ENCODE measurements at places on chromosomes 2 and 18.
A peak's percentile ranks its signal among the peaks of the same experiment; 100 is the strongest.

- no peak for DNase-seq
Observed at GRCh38 chr2:7766978-7767565, 849.9 kb downstream of the RNF144A start.

- DNase-seq, result no peak
Observed at GRCh38 chr2:240419271-240419670, 16.2 kb upstream of the GPC1 start.

DNA sequence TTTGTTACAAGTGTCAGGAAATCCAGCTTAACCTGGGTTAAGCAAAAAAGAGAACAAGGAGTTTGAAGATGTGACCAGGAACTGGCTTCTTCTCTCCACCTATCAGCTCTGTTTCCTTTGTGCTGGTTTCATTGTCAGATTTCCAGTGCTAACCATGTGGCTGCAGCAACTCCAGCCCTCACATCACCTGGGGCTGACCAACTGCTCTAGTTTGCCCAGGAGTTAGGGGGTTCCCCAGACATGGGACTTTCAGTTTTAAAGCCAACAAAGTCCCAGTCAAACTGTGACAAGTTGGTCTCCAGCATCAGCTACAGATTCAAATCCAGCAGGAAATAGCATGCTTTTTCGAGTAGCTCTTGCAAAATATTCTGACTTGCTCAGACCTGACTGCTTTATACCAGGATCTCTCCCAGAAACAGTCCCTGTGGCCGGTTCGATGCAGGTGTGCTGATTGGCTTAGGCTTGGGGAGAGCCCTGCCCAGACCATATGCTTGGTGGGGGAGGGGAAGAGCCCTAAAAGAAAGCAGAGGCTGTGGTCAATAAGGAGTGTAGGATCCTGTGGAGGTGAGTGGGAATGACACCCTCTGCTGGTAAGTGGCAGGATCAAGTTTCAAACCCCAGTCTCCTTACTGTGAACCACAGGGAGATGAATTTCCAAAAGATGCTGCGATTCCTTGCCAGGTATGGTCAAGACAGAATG, 49.5 kb downstream of the KCNE4 start:
- DNase-seq, result peak; percentile 72

- no peak for DNase-seq
Observed at GRCh38 chr18:10937743-10938640, 211.4 kb downstream of the PIEZO2 start.

DNA sequence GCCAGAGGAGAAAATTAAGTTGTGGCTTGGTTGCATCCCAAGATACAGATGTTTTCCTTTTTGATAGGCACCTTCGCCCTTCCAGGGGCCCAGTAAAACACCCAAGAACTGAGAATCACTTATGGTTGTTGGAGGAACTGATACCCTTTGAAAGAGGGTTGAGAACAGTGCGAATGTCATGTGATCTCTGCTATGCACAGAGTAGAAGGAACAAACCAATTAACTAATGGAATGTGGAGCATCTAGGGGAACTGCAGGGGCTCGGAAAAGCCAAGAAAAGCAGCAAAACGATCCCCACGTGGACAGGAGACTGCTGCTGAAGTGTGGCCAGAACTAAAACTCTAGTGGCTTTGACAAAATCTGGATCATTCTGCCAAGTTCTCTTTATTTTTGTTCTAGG, 58.8 kb downstream of the APOB start:
- DNase-seq, result no peak

DNA sequence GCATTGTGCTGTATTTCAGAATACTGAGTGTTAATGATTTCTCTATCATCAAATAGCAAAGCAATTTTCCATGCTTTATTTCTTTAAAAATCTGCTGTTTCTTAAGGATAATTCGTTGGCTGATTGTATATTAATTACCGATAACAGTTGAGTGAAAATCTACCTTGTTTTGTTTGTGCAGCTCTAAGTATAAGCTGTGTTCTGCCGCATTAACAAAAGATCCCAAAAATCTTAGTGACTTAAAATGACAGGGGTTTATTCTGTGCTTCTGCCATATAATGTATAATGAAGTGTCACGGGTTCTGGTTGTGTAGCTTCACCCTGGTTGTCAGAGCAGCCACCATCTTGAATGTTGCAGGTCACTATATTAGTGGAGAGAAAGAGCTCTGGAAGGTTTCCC, 196.1 kb downstream of the ACTR3 start:
- no peak for DNase-seq

- no peak for DNase-seq
Observed at GRCh38 chr2:111239107-111239506, 118.4 kb downstream of the BCL2L11 start.

- DNase-seq, result no peak
Observed at GRCh38 chr18:45844938-45845337, 19.5 kb downstream of the SIGLEC15 start.

DNA sequence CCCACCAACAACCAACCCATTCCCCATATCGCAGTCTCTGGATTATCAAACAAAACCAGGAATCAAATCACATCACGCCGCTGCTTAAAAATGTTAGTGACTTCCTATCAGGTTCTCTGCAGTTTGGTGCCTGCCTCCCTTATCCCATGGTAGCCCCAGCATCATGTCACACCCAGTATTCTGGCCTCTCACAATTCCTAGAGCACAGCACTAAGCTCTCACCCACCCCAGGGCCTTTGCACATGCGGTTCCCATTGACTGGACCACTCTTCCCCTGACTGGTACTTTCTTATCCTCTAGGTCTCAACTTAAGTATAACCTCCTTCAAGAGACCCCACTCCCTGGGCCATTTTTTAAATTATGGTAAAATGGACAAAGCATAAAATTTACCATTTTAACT, 12.8 kb downstream of the ATP8B1 start:
- DNase-seq, result no peak

DNA sequence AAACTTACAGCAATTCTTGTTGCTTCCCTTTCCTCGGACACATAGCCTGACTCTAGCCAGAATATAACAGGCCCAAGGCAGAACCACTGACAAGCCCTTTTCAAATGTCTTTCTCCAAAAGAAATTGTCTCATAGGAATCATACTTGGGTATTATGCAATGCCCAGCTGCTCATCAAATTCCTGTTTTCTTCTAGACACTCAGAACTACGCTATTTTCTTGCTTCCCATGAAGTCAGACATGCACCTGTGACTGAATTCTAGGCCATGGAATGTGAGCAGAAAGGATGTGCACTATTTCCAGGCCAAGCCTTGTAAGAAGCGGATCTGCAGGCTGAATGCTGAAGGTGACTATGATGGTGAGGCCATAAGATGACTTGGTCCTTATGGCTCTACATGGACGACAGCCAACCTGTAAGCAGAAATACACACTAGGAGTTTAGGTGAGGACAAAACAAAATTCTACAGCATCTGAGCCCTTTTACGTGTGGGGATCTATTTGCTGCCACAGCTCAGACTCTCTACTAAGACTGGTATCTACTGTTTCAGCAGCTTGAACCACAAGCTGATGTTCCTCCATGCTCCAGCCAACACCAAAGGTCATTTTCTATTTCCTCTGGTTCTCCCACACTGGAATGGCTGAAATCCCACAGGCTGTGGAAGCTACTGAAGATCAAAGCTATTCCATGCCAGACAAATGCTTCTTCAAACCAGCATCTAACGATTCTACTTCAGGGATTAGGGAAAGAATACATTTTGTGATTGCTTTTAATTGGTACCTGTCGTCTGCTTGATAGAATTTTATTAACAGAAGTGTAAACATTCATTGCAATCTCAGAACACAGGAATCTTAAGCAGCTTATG, 378.7 kb downstream of the RBM43 start:
- DNase-seq, result no peak

GRCh38 chr2:46998551-46998950, 82.9 kb upstream of the MCFD2 start:
- no peak for DNase-seq

GRCh38 chr2:67260343-67261277, 136.5 kb upstream of the ETAA1 start:
- DNase-seq, result no peak

GRCh38 chr2:98487806-98488189, 43.1 kb downstream of the INPP4A start:
- DNase-seq, result no peak

DNA sequence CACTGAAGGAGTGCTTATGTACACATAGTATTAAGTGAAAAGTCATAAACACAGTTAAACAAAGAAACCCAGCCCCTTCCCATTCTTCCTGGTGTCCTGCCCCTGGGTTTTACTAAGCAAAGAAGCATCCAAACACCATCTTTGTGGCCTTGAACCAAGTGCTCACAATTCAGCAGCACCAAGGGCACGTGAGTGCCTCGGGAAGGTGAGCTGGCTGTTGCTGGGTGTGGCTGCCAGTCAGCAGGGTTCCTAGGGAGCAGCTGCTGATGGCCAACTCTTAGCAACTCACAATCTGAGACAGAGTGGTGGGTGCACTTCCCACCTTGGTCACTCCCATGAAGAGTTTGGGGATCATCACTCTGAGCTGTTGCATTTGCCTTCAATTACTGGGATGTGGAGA, 97.7 kb upstream of the PGAP1 start:
- no peak for DNase-seq

DNA sequence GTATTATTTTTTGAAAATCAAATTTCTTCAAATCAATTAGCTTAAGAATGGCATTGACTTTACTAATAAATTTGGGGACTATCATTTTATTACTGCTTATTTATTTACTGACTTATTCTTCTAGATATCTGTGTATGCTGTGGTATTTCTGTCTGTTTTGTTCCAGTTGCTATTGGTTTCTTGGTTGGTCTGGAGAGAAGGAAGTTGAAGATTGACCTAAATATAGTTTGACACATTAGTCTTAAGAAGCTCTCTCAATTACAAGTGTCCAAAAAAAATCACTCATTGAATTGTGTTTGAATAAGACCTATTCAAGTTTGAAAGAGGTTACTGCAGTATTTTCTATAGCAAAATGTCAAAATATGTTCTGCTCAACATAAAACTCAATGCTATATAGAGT, 153.3 kb upstream of the KYNU start:
- no peak for DNase-seq

GRCh38 chr2:167862782-167863181, 384.6 kb downstream of the STK39 start:
- DNase-seq, result no peak

- no peak for DNase-seq
Observed at GRCh38 chr2:215968499-215968898, 44.9 kb downstream of the MREG start.

- no peak for DNase-seq
Observed at GRCh38 chr2:230668939-230669303, 43.7 kb upstream of the CAB39 start.

- no peak for DNase-seq
Observed at GRCh38 chr2:47089083-47089464, 66.0 kb downstream of the STPG4 start.

- no peak for DNase-seq
Observed at GRCh38 chr18:9066817-9067306, 35.6 kb upstream of the NDUFV2 start.
